ENCODE measurements at places on chromosomes 12 and 14.

- DNase-seq: no peak
Measured at GRCh38 chr14:70425354-70425753, 8.5 kb upstream of the SYNJ2BP start.

DNA sequence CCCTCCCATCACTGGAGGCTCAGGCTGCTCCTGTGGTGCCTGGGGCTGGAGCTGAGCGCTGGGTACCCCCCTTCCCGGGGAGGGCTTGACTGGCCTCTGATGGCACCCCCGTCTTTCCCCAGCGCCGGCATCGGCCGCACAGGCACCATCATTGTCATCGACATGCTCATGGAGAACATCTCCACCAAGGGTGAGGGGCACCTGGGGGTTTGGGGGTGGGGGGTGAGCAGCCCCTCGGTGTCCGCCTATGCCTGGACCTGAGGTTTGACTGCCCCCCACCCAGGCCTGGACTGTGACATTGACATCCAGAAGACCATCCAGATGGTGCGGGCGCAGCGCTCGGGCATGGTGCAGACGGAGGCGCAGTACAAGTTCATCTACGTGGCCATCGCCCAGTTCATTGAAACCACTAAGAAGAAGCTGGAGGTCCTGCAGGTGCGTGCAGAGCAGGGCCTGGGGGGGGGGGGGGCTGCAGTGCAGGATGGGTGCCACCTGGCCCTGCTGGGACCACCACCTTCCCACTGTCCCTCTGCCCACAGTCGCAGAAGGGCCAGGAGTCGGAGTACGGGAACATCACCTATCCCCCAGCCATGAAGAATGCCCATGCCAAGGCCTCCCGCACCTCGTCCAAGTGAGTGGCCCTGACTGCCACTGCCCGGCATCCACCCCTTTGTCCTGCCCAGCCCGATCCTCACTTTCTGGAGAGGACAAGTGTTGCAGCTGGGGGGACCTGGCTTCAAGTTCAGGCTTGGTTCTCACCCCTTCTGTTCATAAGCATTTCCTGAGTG lies 8.8 kb downstream of the PTPN6 start:
- DNase-seq: no peak

DNA sequence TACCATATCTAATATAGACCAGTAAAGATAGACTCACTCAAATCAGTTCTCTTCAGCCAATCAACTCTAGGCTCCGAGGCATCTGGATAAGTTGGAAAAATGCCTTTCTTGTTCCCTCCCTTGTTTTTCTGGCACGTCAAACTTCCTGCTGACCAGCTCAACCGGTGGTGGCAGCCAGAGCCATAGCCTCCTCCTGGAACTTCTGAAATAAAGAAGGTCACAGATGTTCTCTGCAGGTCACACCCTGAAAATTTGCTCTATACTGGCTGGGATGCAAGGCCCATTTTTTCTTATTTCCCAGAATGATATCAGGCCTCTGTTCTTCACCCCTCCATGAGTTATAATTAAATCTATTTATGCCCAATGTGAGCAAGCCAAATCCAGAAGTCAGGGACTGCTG lies 81.9 kb downstream of the BMP4 start:
- DNase-seq: no peak

DNA sequence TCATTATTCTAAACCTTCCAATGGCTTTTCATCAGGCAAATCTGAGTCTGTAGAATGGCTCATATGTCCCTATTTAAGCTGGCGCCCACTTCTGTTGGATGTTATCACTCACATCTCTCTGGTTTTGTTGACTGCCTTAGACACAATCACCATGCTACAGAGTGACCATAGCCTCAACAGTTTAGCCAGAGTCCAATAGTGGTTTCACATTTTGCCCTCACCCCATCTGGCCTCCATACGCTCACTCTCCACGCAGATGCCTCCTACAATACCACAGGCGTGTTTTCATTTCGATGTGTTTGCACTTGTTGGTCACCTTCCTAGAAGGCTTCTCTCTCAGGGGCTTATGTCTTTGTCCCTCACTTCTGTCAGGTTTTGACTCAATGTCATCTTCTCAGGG lies 3.4 kb downstream of the KLRB1 start:
- no peak for DNase-seq

- no peak for DNase-seq
Measured at GRCh38 chr14:64993266-64993930, 6.7 kb downstream of the FNTB start.

DNA sequence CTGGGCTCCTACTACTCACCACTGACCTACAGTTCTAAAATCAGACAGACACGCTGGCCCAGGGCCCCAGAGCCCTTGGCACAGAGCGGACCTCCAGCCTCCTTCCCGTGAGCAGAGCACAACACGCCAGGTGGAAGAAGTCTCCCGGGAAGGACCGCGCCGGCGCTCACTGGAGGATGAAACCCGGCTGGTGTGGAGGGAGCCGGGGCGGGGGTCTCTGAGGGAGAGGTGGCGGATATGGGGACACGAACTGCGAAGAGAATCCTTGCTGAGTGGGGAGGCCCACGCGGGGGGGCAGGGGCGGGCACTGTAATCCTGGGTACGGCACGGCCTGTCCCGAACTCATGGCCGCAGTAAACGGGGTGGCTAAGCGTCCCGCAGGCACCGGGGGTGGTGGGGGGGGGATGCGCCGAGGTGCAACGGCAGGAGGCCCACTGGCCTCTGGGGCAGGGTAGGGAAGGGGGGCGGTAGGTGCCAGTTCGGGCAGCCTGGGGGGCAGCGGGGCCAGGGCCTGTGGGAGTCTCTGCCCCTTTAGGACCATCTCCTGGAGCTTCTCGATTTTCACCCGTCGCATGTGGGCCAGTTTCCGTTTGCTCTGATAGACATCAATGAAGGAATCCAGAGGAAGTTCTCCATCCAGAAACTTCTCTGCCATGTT lies 28.8 kb downstream of the VPS37B start:
- DNase-seq: no peak

DNA sequence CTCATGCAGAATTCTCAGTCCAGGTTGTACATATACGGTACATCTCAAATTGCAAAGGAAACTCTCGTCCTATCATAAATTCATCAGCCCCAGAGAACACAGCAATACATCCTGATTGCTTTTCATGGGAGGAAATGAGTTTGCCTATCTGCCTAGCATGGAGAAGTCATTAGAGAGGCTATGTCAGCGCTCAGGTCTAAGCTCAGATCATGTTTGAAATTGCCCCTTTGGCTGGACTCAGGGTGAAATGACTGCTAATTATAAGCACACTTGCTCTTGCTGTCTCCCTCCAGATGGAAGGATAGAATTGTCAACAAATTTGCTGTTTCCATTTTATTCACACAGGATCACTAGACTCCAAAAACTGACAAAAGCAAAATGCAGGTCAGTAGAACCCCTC lies 178.4 kb downstream of the RIMBP2 start:
- no peak for DNase-seq

DNA sequence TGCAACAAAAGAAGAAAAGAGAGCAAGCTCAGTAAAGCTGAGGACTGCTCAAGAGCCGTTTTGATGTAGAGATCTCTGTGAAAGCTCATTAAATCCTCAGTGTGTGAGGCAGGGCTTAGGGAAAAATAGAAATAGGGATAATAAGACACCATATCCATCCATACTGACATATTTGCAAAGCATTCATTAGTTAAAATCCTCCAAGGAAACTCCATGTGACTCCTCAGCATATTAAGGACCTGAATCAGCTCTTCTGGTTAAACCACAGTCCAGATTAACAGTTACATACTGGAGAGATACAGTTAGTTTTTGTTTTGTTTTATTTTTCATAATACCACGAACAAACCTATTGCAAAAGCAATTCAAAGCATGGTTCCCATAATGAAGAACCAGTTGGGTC lies 288.2 kb downstream of the PAWR start:
- no peak for DNase-seq

DNA sequence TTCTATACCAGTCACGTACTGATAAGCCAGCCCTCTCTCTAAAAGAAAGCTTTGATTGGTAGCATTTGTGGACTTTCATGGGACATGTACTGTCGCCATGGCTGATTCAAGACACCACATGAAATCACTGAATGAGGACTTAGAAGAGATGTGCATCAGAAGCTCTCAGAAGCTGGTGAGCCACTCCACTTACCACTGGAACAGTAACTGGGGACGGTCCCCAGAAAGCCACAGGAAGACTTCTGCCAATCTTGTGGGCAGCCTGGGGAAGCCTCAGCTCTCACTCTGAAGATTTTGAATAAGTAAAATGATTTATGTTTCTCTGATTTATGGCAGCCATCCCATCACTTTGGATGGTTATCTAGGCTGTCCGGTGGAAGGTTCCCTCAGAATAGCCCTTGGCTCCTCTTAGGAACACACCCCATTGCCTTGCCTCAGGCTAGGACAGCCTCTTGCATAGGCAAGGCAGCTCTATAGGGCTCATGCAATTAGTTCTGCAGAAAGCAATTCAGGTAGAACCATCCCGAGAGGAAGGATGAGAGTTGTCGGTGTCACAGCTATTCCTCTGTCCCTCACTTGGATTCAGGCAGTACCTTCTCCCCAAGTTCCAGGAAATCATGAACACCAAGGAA lies 9.8 kb downstream of the DHRS1 start:
- no peak for DNase-seq

- DNase-seq: no peak
Measured at GRCh38 chr14:90109858-90110257, 48.1 kb downstream of the KCNK13 start.

GRCh38 chr12:94768398-94769046 lies 118.2 kb upstream of the TMCC3 start:
- no peak for DNase-seq

- no peak for DNase-seq
Measured at GRCh38 chr12:117768860-117769259, 199.9 kb downstream of the KSR2 start.

DNA sequence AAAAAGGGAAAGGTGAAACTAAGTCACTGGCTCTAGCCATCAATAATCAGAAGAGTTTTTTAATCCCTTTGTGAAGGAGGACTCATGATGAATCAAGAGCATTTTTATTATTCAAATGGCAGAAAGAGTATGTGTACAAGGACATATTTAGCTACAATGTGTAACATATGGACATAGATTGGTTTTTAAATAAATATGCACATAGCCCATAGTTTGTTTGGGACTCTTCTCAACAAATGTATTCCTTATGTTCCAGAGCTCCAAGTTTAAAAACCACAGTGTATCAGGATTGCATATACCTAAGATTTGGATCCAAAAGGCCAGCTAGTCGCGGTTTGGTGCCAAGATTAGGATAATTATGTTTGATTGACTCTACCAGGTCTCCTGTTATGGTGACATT lies 104.2 kb downstream of the C12orf50 start:
- no peak for DNase-seq

Measured in stimulated activated CD8-positive, alpha-beta memory T cell treated with anti-CD3 and anti-CD28 coated beads, Interleukin-4, amount 100 ng/mL, for 4 hours (primary cell).